Transverse colon (tissue), 4 donors: ENCODE measurements at places on chromosomes 11 and 22. TPM values are rescaled to one million over a fixed set of nuclear protein-coding genes. Genes with fewer than 3 reads are reported as not detected.
A peak's percentile ranks its signal among the peaks of the same experiment; 100 is the strongest.

DNA sequence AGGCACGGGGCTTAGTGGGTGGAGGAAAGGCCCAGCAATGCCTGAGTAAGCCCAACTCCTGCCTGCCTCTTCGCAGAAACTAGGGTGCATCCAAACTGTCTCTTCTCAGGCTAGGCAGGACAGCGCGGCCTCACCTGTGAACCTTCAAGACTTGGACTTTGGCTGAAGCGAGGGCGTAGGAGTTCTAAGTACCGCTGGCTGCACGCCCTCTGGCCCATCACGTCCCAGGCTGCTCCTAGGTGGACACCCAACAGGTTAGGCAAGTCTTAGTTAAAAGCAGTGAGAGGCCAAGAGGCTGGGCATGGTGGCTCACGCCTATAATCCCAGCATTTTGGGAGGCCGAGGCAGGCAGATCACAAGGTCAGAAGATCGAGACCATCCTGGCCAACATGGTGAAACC is 1.8 kb upstream of the DDB2 start:
- no peaks in the 10 kb centered on the region for H3K27me3 ChIP-seq
- peak; percentile 25 for DNase-seq
- no peak overlapping the region for H3K27ac ChIP-seq
- H3K4me1 ChIP-seq: peaks cover 24% of the 10 kb centered on the region

PGA3 gene
- not detected for total RNA-seq

BRMS1 gene
- total RNA-seq: 34.0 TPM

DNA sequence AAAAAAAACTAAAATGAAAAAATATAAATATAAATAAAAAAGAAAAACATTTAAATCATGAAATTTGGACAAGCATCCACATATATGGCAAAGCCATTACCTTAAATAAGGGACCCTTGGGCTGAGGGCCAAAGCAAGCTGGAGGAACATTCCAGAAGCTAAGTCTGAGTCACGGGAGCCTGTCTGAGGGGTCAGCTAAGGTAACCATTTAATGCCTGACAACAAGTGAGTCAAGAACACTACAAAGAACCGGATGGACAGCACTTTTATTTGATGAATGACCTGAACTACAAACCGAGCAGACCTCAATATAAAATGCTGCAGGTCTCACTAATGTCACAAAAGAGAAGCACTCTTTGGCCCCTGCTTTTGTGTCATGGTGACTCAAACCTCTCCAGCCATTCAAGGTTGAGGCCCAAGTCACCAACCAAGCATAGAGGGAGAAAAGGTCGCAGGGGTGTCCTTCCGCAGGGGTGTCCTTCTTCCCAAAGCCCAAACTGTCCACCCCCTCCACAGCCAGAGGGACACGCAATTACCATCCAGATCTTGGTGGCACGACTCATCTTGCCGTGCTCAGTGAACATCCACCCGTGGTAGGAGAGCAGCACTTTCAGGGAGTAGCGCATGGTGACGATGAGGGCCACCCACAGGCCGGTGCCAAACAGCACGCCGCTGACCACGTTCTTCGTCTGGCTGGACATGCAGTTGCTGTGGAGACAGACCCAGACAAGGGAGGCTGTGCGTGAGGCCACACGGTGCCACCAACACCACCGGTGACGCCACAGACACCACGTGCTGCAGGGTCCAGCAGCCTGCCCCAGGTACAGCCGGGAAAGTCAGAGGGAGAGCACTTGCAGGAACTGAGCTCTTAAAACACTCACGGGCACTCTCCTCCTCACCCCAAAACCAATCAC is 34.5 kb downstream of the CPT1A start:
- H3K27me3 ChIP-seq: no peaks in the 10 kb centered on the region
- peaks cover 32% of the 10 kb centered on the region for H3K36me3 ChIP-seq
- DNase-seq: no peak

GRCh38 chr11:22516111-22516510 is 109.5 kb downstream of the FANCF start:
- no peak overlapping the region for H3K4me3 ChIP-seq
- no peaks in the 10 kb centered on the region for H3K36me3 ChIP-seq
- DNase-seq: no peak
- no peak overlapping the region for H3K27ac ChIP-seq
- no peaks in the 10 kb centered on the region for H3K4me1 ChIP-seq
- H3K27me3 ChIP-seq: no peaks in the 10 kb centered on the region

- peak; percentile 62 for DNase-seq
- H3K4me1 ChIP-seq: peaks cover 33% of the 10 kb centered on the region
- H3K4me3 ChIP-seq: no peak overlapping the region
- no peaks in the 10 kb centered on the region for H3K36me3 ChIP-seq
Measured at GRCh38 chr11:118605116-118605867, 2.1 kb upstream of the PHLDB1 start.

DNA sequence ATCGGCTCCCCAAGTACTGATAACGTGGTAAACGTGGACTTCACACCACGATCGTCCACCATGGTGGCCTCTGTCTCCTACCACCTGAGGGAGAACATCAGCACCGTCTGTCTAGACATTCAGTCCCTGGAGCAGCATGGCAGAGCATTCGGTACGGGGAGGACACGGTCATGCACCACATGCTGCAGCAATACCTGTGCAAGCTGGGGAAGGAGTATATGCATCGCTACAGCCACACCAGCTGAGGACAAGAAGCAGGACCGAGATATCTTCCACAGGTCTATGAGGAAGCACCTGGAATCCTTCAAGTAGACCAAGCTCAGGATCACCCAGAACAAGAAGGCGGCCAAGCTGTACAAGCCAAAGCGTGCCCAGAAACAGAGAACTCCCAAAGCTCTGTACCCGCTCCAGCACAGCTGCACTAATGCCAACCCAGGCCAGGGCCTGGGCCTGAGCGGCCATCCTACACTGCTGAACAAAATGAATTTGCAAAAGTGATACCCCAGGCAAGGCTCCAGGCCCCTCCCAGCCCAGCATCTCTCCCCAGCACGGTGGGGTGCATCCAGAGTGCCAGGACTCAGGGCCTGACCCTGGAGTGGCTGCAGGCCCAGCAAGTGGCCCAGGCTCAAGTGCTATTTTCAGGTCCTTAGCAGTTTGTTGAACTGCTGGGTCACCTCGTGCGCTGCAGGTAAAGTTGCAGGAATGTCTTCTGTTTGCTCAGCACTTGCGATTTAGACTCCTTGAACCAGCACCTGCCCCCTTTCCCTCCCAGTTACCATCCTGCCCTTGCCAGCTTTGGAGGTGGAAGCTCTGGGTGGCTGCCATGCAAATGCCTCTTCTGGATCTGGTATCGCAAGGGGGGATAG is 119.3 kb upstream of the SERPIND1 start:
- DNase-seq: no peak
- H3K4me3 ChIP-seq: no peak overlapping the region
- H3K27me3 ChIP-seq: peaks cover 3% of the 10 kb centered on the region

DNA sequence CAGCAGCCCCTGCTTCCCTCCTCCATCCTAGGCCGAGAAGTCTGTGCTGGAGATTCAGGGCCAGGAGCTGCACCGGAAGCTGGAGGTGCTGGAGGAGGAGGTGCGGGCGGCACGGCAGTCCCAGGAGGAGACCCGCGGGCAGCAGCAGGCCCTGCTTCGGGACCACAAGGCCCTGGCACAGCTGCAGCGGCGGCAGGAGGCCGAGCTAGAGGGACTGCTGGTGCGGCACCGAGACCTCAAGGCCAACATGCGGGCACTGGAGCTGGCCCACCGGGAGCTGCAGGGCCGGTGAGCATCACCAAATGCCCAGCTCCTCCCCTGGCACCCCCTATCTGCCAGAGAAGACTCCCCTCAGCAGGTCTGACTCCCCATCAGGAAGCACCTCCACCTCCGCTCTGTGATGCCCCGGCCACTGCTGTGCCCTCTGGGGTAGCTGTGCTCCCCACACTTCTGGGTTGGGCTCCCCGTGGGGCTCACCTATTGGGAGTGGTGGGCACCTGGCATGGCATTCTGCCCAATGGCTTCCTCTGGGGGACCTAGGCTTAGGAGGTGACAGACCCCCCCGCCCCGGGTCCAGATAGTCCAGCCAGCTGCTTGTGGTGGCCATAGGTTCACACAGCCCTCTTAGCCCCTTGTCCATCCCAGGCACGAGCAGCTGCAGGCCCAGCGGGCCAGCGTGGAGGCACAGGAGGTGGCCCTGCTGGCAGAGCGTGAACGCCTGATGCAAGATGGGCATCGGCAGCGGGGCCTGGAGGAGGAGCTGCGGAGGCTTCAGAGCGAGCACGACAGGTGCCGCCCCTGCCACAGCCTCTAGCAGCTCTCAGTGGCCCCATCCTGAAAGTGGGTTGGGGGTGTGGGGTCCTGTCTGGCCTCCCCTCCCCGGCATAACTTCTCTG is 6.6 kb upstream of the RPS6KA4 start:
- no peak overlapping the region for H3K4me3 ChIP-seq
- no peaks in the 10 kb centered on the region for H3K27me3 ChIP-seq
- H3K4me1 ChIP-seq: peaks cover 12% of the 10 kb centered on the region
- DNase-seq: no peak
- H3K36me3 ChIP-seq: no peaks in the 10 kb centered on the region

TPCN2 gene
- 23.1 TPM for total RNA-seq

DNA sequence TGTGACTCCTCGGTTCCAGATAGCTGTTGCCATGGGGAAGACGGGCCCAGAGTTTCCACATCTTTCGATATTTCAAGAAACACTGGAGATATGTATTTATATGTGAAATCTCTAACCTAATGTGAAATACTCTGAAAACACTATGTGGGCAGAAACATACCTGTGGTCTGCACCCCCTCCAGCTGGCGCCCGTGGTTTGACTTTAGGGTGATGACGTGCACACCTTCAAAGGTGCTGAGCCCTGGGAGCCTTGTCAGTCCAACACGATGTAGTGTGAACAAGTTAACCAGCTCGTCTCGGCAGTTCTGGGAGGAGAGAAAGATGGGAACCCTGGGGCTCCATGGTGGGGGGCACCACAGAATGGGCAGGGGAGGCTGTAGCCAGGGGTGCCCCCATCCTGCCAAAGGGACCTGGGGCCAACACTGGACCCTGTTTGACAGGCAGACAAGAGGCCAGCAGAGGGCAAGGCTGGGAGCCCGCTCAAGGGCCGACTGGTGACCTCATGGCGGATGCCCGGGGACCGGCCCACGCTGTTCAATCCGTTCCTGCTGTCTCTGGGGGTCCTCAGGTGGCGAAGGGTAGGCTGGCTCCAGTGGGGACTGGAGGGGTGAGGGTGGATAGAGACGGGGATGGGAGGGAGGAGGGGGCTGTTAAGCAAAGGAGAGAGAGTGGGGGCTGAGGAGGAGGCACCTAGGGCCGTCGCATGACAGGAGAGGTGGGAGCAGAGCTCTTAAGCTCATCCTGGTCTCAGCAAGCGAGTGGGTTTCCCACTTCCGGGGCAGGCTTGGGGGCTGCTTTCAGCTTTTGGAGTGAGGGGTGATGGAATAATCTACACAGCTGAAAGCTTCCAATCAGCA is 43.8 kb downstream of the TRIOBP start:
- H3K27ac ChIP-seq: peak overlapping the region; percentile 78
- no peaks in the 10 kb centered on the region for H3K27me3 ChIP-seq
- DNase-seq: no peak
- H3K36me3 ChIP-seq: no peaks in the 10 kb centered on the region
- no peak overlapping the region for H3K4me3 ChIP-seq
- H3K4me1 ChIP-seq: peaks cover 45% of the 10 kb centered on the region

DNA sequence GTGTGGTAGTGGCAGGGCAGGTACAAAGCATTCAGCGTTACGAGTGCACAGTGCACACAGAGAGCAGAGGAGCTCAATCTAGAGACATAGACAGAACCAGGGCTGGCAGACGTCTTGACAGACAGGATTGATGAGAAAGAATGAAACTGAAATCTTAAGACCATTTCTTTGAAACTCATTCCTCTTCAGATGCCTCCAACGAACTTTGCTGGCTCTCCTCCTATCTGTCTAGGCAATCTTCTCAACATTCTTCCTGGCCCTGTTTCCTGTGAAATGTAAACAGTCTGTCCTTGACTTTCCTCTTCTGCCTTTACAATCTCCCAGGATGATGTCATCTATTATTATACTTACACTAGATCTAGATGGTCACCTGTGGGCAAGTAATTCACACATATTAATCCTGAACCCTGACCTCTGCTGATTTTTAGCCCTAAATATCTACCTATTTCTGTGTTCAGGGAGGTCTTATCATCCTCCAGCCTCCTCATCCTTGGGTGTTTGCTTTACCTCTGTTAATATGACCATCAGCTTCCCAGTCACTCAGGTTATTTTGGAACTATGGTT is 119.5 kb downstream of the ENTHD1 start:
- H3K36me3 ChIP-seq: no peaks in the 10 kb centered on the region
- H3K4me3 ChIP-seq: no peak overlapping the region
- peaks cover 3% of the 10 kb centered on the region for H3K4me1 ChIP-seq
- no peak overlapping the region for H3K27ac ChIP-seq

FERMT3 gene
- 63.3 TPM for total RNA-seq

GRCh38 chr11:69513663-69514224 is 32.3 kb downstream of the LINC01488 start:
- H3K36me3 ChIP-seq: no peaks in the 10 kb centered on the region
- H3K27ac ChIP-seq: no peak overlapping the region
- no peak overlapping the region for H3K4me3 ChIP-seq

DNA sequence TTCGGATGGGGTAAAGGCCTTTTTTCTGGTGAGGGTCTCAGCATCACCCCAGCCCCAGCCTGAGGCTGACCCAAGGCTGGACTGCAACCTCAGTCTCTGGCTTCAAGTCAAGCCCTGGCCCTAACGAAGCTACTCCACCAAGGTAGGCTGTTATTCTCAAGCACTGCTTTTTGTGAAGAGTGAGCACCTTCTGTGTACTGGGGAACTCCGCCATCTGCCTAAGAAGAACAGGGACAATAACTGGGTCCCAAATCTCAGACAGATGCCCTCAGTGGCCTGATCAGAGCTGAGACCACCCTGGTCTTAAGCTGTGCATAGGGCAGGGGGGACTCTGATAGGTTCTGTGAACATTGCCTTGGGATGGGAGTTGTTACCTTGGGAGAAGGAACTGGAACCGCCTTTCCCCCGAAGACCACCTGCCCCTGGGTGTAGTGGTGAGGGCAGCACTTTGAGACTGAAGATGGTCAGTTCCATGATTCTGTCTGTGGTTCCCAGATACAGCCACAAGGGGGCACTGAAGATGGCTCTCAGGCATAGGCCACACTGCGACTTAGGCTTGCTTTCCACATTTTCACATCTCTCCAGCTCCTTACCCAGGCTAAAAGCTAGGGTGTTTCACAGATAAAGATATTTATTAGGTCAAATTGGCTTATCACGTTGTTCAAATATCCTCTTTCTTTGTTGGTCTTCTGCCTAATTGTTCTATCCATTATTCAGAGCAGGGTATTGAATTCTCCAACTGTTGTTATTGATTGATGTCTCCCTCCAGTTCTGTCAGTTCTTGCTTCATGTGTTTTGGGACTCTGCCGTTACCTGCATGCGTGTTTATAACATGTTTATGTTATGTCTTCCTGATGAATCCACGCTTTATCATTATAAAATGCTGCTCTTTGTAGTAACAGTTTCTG is 11.8 kb upstream of the UVRAG start:
- H3K27me3 ChIP-seq: no peaks in the 10 kb centered on the region
- no peak overlapping the region for H3K27ac ChIP-seq
- DNase-seq: peak; percentile 83
- H3K4me1 ChIP-seq: no peaks in the 10 kb centered on the region
- no peaks in the 10 kb centered on the region for H3K36me3 ChIP-seq
- H3K4me3 ChIP-seq: no peak overlapping the region

- H3K4me1 ChIP-seq: no peaks in the 10 kb centered on the region
- no peak for DNase-seq
- H3K36me3 ChIP-seq: no peaks in the 10 kb centered on the region
- H3K27me3 ChIP-seq: no peaks in the 10 kb centered on the region
- peak overlapping the region; percentile 79 for H3K27ac ChIP-seq
- H3K4me3 ChIP-seq: no peak overlapping the region
Measured at GRCh38 chr11:47378836-47379170, 456 bp upstream of the SPI1 start.

- H3K27ac ChIP-seq: no peak overlapping the region
- H3K4me1 ChIP-seq: no peaks in the 10 kb centered on the region
- H3K27me3 ChIP-seq: no peaks in the 10 kb centered on the region
Measured at GRCh38 chr11:24842308-24842707, 345.5 kb downstream of the LUZP2 start.
